ENCODE measurements at places on chromosomes 6 and 20.

GRCh38 chr20:38645980-38646858 is 44.6 kb downstream of the ARHGAP40 start:
- peak; percentile 92 for DNase-seq

DNA sequence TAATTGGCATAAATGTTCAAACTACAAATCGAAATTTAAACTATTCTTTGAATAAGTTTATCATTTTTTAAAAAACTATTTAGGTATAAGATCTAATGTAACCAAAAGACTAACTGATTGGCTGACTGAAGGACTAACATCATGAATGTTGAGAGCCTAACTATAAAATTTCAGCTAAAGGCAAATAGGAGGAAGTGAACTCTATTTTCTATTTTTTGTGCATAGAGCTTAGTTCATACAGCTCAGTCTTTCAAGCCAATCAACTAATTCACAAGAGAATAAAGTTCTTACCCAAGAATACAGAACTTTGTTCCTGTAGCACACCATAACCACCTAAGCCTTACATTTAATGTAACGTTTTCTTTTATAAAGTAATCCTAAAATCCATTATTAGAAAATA is 46.3 kb upstream of the STXBP5 start:
- DNase-seq, result no peak

DNA sequence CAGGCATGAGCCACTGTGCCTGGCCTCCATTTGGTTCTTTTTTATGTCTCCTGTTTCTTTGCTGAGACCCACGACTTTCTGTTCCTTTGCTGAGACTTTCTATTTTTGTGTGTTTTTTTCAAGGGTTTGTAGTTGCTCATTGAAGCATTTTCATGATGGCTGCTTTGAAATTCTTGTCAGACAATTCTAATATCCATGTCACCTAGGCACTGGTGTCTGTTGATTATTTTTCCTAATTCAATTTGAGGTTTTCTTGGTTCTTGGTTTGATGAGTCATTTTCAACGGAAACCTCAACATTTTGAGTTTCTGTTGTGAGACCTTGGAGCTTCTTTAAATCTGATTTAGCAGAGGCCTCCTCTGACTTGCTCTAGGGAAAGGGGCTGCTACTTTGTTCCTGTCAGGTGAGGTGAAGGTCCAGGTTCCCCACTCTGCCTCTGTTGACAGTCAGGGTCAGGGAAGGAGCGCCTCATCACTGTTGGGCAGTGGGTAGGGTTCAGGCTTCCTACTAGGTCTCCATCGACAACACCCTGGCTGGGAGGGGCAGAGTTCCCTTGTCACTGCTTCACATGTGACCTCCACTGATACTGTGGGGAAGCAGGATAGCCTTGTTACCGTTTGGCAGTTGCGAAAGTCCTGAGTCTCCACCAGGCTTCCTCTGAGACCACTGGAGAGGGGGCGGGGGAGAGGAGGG is 67.2 kb upstream of the RNF24 start:
- no peak for DNase-seq

DNA sequence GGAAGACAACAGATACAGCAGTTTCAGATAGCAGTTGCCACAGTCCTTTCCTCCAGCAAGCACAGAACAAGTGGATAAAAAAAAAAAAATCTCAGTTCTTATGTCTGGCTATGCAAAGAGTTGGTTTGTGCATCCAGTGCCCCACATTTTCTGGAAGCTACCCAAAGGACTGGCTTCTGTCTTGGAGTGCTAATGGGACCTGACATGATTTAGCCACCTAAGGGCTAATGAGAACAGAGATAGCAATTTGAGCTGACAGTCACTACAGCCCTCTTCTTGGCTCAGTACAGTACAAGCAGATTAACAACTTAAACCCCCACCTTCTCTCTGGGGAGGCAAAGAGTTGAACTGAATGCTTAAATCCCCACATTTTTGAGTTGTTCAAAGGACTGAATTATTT is 976.8 kb downstream of the TBC1D32 start:
- DNase-seq, result no peak

- no peak for DNase-seq
These were observed 34.9 kb upstream of the LOC128125822 start for GRCh38 chr6:63537201-63537958.

- DNase-seq, result no peak
These were observed 14.1 kb upstream of the BEND3 start for GRCh38 chr6:107129370-107129925.

DNA sequence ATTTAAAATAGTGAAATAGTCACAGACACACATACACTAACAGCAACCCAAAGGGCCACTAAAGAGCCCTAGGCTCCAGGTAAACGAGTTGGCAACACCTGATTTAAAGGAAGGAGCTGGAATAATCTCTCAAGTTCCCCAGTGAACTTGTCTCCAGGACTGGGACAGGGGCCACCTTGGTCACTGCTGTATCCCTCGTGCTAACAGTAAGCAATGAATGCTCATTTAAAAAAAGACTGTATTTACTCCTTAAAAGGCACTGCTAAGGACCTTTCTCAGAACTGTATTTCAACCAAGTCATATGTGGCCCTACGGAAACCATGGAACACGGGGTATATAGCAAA is 1.3 kb downstream of the DIDO1 start:
- no peak for DNase-seq

DNA sequence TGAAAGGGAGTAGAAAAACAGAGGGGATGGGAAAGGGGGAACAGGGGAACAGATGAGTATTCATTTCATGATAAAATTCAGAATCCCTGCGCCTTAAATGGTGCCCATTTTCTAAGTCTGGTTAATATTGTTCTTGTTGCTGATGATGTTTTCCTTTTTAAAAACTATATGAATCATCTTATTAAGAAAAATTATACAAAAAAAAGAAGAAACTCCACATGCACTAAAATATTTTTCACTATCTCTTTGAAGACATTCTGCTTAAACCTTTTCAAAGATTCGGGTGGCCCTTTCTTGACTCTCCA is 1.1 kb upstream of the TFAP2B start:
- no peak for DNase-seq

GRCh38 chr6:110938171-110938570 is 20.3 kb upstream of the GTF3C6 start:
- DNase-seq, result no peak

GRCh38 chr6:35497571-35498421 is 917 bp upstream of the TEAD3 start:
- DNase-seq, result peak; percentile 73

DNA sequence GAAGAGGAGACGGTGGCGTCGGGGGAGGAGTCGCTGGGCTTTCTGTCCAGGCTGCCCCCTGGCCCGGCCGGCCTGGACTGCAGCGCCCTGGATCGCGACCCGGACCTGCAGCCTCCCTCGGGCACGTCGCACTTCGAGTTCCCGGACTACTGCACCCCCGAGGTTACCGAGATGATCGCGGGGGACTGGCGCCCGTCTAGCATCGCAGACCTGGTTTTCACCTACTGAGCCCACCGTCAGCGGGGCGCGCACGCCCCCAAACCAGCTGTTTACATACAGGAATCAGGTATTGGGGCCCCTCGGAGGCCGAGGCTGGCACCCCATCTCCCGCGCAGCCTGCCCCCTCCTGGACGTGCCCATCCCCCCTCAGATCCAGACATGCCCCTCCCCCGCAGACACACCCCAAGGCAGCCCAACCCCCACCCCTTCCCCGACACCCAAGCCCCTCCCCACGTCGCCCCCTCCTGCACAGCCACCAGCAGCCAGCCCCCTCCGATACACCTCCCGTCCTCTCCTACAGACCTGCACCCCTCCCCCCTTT is 1.4 kb downstream of the SOX12 start:
- DNase-seq, result peak; percentile 60

- no peak for DNase-seq
These were observed 106.0 kb downstream of the ADGRG6 start for GRCh38 chr6:142407685-142408273.

DNA sequence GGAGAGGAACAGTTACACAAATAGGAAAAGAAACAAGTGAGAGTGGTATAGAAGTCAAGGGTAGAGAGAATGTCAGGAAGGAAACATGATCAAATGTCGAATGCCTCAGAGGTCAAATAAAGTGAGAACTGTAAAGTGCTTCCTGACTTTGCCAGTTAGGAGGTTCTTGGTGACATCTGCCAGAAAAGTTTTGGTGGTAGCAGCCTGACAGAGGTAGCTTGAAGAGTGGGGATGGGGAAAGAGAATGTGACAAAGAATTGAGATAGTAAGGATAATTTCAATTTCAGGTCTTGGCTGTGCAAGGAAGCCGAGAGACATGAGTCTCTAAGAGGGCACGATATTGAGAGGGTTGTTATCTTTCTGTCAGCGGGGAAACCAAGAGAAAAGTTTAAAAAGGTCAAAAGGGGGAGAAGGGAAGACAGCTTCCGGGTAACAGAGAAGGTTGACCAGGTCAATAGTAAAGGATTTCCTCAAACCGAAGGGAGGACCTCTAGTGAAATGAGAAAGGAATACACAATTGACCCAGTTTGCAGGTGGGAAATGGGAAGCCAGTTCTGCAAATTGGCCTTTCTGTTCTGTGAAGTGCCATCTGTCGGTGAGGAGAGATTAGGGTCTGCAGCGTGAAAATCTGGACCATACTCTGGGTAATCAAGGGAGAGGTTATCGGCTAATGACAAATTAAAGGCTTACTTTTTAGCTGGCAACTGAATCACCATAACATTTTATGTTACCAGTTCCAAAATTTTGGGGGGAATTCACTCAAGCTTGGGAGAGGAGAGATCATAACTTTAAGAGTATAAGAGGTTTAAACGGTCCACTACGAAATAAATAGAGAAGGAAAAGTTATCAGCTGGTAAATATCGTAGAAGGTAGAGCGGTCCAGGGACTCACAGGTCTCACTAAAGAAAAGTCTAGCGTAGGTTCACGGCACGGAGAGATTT is 973 bp upstream of the BRD2 start:
- no peak for DNase-seq

DNA sequence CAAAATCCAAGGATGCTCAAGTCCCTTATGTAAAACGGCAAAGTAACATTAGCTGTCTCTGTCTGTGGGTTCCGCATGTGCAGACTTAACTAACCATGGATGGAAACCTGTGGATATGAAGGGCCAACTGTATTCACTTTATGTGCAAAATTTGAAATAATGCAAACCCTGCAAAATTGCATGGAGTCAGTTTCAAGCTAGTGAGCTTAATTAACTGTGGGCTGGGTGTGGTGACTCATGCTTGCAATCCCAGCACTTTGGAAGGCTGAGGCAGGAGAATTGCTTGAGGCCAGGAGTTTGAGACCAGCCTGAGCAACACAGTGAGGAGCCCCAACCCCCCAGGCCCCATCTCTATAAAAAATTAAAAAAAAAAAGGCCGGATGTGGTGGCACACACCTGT is 81.4 kb downstream of the ANKS1A start:
- DNase-seq, result no peak

GRCh38 chr6:41836022-41836659 is 48.6 kb downstream of the TOMM6 start:
- DNase-seq, result no peak

All from nephron progenitor cell (in vitro differentiated cells).